ENCODE measurements at places on chromosomes 7 and 10. TPM values are rescaled to one million over a fixed set of nuclear protein-coding genes. Genes with fewer than 3 reads are reported as not detected.

GRCh38 chr10:17878896-17879295 lies 69.7 kb downstream of the MRC1 start:
- no peaks in the 10 kb centered on the region for H3K4me1 ChIP-seq
- no peaks in the 10 kb centered on the region for H3K36me3 ChIP-seq
- no peaks in the 10 kb centered on the region for H3K27me3 ChIP-seq

NYAP1 gene
- total RNA-seq: 0.72 TPM

NRG3 gene
- total RNA-seq: not detected

DNA sequence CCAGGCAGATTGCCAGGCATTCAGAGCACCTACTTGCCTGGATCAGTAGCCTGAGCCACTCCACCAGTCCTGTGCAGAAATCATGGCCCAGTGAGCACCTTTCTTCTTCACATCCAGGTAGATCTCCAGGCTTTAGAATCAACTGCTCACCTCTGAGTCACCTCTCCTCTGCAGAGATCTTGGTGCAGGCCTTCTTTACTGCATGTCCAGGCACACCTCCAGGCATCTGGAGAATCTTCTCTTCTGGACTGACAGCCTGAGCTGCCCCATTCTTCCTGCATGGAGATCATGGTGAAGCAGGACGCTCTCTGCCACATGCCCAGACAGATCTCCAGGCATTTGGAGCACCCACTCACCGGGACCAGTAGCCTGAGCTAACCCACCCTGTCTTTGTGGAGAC lies 894.5 kb upstream of the MBL2 start:
- no peak overlapping the region for H3K27ac ChIP-seq
- no peaks in the 10 kb centered on the region for H3K4me1 ChIP-seq
- no peak for DNase-seq
- no peak overlapping the region for H3K4me3 ChIP-seq
- H3K36me3 ChIP-seq: no peaks in the 10 kb centered on the region

MYO3A gene
- not detected for total RNA-seq

OR13A1 gene
- total RNA-seq: not detected

GRCh38 chr7:128918016-128918665 lies 7.6 kb upstream of the KCP start:
- H3K27me3 ChIP-seq: peaks cover 64% of the 10 kb centered on the region
- H3K36me3 ChIP-seq: no peaks in the 10 kb centered on the region
- H3K27ac ChIP-seq: no peak overlapping the region
- H3K4me1 ChIP-seq: peaks cover 12% of the 10 kb centered on the region
- DNase-seq: no peak

Data from activated T-cell treated with anti-CD3 and anti-CD28 coated beads, Interleukin-2, amount 50 U/mL, for 72 hours (primary cell).